Aorta (tissue), 5 donors: ENCODE measurements at places on chromosomes 5 and 9. TPM values are rescaled to one million over a fixed set of nuclear protein-coding genes. Genes with fewer than 3 reads are reported as not detected.

- no peak for DNase-seq
These were observed 35.9 kb upstream of the LRRC70 start for GRCh38 chr5:62542720-62543119.

Gene IFNK
- not detected for total RNA-seq

Gene RASEF
- total RNA-seq, result 0.21 TPM

DNA sequence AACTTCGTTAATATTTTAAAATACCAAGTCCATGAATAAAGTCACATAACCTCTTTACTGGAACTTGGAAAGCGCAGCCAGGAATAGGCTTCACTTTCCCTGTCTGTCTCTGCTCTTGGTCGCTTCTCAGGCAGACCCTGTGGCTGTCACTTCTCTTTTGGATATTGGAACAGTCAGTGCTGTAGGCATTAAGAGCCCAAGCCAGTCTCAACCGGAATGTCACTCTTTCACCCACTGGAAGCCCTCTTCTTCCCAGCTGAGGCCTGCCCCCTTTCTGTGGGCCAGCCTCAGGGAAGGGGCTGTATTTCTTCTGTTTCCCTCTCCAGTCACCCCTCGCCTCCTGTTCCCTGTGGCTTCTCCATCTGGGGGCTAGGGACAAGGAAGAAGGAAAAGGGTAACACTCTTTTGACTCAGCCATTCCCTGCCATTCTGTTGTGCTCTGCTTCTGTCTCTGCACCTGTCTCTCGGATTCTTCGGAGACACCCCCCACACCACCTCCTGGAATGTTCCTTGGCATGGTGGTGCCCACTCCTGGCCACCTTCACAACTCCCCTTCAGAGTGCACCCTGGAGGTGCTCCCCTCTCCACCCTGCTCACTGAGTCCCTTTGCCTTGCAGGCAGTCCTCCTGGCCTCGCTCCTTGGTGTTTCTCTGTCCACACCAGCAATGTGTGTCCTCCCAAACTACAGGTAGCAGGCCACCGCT is 103.4 kb downstream of the TRIO start:
- no peak for DNase-seq

GRCh38 chr5:1226231-1226630 is 1.1 kb downstream of the SLC6A18 start:
- DNase-seq, result no peak

Gene FAM13B
- total RNA-seq, result 66.5 TPM

GRCh38 chr5:63768221-63768620 is 194.0 kb downstream of the HTR1A start:
- DNase-seq, result no peak

Gene CBY3
- total RNA-seq, result not detected

- no peak for DNase-seq
These were observed 143.2 kb upstream of the ANKH start for GRCh38 chr5:15014809-15015208.

Gene SLC22A4
- total RNA-seq, result 4.6 TPM

Gene APBA1
- total RNA-seq, result 8.0 TPM

- DNase-seq, result no peak
These were observed 292.9 kb downstream of the NNT start for GRCh38 chr5:43895876-43896275.

DNA sequence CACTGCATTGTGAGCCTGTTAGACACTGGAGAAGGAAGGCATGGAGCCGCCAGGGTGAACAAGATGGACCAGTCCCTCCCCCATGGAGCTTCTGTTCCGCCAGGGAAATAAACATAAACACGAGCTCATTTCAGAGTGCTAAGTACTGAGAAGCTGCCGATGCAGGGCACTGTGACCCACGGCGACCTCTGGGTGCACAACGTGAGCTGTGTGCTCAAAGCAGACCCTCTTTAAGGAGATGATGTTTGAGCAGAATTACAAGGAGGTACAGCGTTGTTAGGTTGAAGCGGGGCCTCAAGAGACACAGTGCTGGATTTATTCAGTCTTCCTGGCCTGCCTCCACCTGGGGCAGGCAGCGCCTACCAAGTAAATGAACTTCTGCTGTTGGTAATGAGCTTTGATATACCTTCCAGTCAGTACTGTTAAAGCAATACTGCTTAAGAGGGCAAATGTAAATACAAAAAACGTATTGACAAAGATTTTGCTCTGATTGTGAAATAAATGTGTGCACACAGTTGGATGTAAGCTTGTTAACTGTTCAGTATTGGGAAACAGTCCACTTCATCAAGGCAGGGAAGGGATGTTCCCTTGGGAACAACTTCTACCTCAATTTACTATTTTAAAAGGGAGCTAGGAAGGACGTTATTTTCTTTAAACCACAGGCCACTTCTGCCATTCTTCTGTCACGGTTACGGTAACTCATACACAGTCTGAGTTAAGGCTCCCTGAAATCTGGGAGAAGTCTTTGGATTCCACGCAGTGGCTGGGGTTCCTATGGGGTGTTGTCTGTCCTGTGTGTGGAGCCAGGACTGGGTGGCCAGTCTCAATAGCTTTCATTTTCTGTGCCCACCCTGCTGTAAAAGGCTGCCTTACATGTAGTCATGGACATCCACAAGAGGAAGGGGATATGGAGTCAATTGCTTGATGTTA is 48.9 kb upstream of the DMRT1 start:
- DNase-seq, result no peak

GRCh38 chr5:140365282-140365681 is 5.3 kb downstream of the SLC4A9 start:
- no peak for DNase-seq

DNA sequence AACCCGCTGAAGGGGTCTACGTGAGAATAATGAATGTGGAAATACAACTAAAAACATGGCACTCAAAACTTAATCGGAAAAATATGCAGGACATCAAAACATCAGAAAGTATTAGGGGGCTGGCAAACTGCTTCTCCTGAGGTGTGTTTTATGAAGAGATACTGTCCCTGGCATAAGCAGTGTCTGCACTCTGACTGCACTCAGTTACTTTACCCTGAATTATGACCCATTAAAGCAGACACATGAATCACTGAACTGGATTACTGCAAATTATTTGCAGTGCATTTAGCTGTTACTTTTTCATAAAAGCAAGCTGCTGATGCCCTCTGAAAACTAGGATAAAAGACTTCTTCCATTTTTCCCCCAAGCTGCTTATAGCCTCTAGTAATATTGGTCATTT is 164.9 kb downstream of the AP3B1 start:
- DNase-seq, result no peak

DNA sequence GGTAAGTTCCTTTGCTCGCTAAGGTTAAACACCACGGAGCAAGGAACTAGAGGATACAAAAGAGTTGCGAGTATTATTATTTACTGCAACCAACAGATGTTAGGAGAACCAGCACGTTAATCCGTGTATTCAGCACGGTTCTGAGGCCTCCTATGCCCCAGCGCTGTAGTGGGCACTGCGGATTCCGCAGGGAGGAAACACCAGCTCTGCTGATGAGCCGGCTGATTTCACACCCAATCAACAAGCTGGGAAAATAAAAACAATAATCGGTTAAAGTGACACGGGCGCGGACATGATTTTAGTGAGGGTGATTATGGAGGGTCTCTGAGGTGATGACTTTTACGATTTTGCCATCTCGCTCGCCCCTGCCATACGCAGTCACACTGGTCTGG is 702 bp upstream of the PRELID2 start:
- DNase-seq, result no peak

GRCh38 chr5:37869216-37869615 is 29.4 kb upstream of the GDNF start:
- no peak for DNase-seq

GRCh38 chr9:127921557-127922120 is 4.8 kb upstream of the ST6GALNAC4 start:
- DNase-seq, result peak; percentile 80

Gene RLN2
- not detected for total RNA-seq
